ENCODE measurements at places on chromosomes 11 and 22. TPM values are rescaled to one million over a fixed set of nuclear protein-coding genes. Genes with fewer than 3 reads are reported as not detected.
A peak's percentile ranks its signal among the peaks of the same experiment; 100 is the strongest.

Gene GRM5
- polyA plus RNA-seq, result 39.7 TPM

Gene FCHSD2
- 65.9 TPM for polyA plus RNA-seq

Gene APOA4
- polyA plus RNA-seq, result not detected

Gene NXPE4
- 0.12 TPM for polyA plus RNA-seq

Gene P2RX6
- 8.4 TPM for polyA plus RNA-seq

- no peak for DNase-seq
Measured at GRCh38 chr22:38467438-38467903, 425 bp upstream of the KDELR3 start.

DNA sequence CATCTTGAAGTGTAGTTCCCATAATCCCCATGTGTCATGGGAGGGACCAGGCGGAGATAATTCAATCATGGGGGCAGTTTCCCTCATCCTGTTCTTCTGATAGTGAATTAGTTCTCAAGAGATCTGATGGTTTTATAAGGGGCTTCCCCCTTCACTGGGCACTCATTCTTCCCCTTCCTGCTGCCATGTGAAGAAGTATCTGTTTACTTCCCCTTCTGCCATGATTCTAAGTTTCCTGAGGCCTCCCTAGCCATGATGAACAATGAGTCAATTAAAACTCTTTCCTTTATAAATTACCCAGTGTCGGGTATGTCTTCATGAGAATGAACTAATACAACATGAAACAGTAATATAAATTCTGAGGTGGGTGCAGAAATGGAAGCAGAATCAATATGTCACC is 12.1 kb upstream of the SPTBN2 start:
- DNase-seq, result no peak

DNA sequence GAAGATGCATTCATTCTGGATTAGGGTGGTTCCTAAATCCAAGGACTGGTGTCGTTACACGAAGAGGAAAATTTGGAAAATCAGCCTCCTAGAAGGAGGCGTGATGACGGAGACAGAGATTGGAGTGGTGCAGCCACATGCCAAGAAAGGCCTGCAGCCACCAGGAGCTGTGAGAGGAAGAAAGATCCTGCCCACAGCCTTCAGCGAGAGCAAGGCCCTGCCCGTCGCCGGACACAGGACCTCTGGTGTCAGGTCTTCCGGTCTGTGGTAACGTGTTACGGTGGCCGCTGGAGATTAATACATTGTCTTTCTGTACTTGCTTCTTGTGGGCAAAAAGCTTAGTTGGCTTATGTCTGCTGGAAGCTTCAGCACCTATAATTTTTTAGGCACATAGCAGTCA is 1045.8 kb downstream of the BRD1 start:
- DNase-seq, result no peak

DNA sequence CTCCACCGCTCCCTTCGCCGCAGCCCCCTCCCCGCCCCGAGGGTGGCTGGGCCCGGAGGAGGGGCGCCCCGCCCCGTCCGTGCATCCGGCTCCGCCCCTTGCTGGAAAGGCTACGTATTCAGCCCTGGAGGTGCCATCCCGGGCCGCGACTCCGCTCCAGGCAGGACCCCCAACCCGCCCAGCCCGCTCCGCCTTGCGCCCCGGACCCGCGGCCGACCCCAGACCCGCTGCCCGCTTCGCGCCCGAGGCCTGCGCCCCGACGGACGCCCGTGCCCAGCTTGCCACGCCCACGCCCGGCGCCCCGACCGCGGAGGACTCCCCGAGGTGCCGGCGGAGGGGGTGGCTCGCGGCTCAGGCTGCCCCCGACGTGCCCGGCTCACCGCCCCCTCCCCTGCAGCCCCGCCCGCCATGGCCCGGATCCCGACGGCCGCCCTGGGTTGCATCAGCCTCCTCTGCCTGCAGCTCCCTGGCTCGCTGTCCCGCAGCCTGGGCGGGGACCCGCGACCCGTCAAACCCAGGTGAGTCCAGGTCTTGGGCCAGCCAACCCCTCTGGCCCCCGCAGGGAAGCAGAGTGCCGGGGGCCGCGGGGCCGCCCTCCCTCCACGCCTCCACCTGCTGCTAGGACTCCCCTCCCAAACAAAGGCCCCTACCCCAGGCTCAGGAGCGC is at the start of gene ADM2:
TSS of gene ADM2 (plus strand) at position 104 of the 667 bp plus-strand sequence. CDS start at position 409, 305 bp downstream.
- DNase-seq, result no peak

- DNase-seq, result peak; percentile 98
Measured at GRCh38 chr11:123560006-123560405, 94.4 kb downstream of the SCN3B start.

- DNase-seq, result no peak
Measured at GRCh38 chr11:82901922-82902485, 468 bp downstream of the DDIAS start.

- no peak for DNase-seq
Measured at GRCh38 chr11:35802221-35802620, 139.6 kb downstream of the TRIM44 start.

- DNase-seq, result no peak
Measured at GRCh38 chr11:73195191-73196007, 22.7 kb upstream of the P2RY2 start.

DNA sequence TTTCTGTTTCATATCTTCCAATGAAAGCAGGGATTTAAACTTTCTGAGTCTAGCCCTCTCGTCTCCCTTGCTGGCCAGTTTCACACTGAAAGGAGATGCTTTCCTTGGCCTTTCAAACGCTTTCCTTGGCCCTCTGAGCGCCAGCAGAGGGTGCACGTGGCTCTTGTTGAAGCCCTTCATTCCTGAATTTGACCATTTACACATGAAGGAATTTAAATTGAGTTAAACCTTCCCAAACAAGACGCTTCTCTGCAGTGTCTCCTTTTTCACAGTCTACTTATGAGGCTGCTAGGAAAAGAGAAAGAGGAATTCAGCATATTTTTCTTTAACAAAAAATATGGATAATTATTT is 21.6 kb downstream of the NNMT start:
- DNase-seq, result peak; percentile 37

DNA sequence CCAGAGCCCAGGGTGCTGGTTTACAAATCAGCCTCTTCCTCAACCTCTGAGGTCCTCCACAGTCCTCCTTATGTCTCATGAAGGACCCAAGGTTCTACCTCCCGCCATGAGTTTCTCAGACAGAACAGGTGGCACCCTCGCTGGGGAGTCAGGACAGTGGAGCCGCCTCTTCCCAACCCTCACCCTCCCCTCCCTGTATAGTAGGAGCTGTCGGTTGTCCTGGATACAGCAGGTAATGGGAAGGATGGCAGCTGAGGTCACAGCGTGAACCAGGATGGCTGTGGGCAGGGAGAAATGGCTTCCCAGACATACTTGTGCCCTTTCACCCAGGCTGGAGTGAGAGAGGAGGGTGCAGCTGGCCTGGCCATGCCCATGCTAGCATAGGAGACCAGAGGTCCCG is 134.6 kb downstream of the CHST1 start:
- no peak for DNase-seq
